ENCODE measurements at places on chromosomes 3 and 15.
A peak's percentile ranks its signal among the peaks of the same experiment; 100 is the strongest.

- no peak for DNase-seq
Measured at GRCh38 chr3:126573492-126574117, 14.9 kb upstream of the C3orf22 start.

GRCh38 chr3:72144773-72145505 lies 360.0 kb upstream of the PROK2 start:
- DNase-seq = no peak

GRCh38 chr3:129505341-129505740 lies 23.1 kb upstream of the RHO start:
- DNase-seq = no peak

DNA sequence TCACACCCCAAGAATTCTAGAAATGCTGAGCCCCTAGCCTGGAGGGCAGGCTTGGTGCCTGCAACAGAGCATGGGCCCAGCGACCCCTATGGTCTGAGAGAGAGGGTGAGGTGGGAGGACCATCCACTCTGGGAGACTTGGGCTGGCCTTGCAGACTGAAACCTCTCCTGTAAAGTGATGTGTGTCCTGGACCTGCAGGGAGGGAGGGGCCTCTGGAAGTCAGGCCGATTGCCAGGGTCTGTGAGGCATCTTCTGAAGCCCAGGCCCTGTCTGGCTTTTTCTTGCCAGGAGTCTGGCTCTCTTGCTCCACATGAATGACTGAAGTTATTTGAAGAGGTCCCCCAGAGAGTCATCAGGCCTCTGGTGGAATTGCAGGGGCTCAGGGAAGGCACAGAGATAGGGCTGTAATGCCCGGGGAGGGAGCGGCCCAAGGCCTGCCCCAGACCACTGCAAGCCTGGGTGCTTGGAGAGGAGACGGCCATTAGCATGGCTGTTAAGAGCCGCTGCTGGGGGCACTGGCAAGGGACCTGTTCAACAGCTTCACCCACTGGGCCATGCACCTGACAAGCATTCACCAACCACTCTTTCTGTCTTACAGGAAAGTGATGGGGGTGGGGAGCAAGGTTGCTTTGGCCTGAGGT lies 56.0 kb upstream of the CHRNA7 start:
- DNase-seq = no peak

DNA sequence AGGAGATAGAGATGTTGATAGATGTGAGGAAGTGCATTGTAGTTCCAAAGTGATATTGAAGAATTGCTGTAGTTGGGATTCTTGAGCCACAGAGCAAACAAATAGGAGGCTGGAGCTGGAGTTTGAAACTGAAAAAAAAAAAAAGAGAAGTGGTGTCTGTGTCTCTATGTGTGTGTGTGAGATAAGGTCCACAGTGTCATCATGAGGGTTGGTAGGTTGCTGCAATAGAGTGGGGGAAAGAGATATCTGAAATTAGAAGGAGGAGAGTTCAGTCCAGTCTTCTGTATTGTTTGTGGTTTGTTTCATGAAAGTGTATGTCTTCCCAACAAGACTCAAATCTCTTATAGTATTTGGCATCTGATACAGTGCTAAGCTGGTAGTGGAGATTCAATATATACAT lies 37.3 kb upstream of the CACNA1D start:
- DNase-seq = no peak

DNA sequence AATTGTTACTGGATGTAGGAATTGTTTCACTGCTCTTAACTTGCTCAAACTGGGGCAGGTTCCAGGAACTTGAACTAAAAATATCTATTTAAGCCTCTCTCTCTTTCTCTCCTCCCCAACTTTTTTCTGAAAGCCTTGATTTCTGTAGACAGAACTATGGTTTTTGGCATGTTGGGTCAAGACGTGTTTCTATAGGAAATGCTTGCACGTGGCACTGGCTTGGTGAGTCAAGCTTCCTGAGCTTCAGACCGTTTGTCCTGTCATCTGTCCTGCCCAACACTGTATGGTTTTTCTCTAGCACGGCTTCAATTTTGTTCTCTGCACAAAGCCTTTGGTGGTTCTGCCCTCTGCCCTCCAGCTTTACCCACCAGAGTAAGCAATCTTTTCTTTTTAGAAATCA lies 13.5 kb downstream of the EAF1 start:
- peak; percentile 49 for DNase-seq

- DNase-seq = no peak
Measured at GRCh38 chr15:80605591-80606150, 89.4 kb upstream of the ABHD17C start.

DNA sequence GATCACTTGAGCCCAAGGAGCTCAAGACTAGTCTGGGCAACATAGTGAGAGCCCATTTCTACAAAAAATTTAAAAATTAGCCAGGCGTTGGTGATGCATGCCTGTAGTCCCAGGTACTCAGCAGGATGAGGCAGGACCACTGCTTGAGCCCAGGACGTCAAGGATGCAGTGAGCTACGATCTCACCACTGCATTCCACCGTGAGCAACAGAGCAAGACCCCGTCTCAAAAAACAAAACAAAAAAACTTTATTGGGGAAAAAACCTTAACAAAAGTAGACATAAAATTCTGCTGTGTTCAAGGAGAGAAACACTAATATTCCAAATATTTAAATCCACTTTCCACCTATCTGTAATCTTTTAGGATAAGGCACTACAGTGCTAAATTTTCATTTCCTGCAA lies 20.8 kb downstream of the SETD2 start:
- DNase-seq = no peak

GRCh38 chr15:26391567-26392194 lies 381.2 kb downstream of the GABRB3 start:
- DNase-seq = no peak

DNA sequence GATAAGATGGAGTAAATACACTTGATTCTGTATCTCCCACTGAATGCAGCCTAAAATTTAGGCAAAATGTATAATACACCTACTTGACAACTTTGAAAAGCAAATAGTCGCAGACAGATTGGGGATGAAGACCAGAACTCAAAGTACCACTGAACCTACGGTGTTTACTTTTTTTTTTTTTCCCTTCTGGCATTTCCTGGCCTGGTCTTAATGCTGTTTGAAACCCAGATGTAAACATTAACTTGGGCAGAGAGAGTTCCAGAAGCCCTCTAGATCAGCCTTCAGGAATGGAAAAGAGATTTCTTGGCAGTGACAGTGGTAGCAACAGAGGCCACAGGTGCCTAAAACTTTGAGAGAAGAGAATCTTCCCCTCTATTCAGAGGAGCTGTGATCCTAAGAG lies 27.8 kb downstream of the ALPK3 start:
- no peak for DNase-seq

- DNase-seq = no peak
Measured at GRCh38 chr3:150083655-150084042, 113.0 kb upstream of the PFN2 start.

GRCh38 chr3:74535281-74535680 lies 79.2 kb downstream of the CNTN3 start:
- no peak for DNase-seq

- DNase-seq = peak; percentile 64
Measured at GRCh38 chr3:87436781-87437543, 160.6 kb upstream of the POU1F1 start.

GRCh38 chr3:119825820-119826219 lies 43.9 kb downstream of the NR1I2 start:
- no peak for DNase-seq

- DNase-seq = no peak
Measured at GRCh38 chr3:100606894-100607512, 2.4 kb upstream of the ADGRG7 start.

- DNase-seq = no peak
Measured at GRCh38 chr3:174815750-174816149, 43.4 kb upstream of the NAALADL2 start.

DNA sequence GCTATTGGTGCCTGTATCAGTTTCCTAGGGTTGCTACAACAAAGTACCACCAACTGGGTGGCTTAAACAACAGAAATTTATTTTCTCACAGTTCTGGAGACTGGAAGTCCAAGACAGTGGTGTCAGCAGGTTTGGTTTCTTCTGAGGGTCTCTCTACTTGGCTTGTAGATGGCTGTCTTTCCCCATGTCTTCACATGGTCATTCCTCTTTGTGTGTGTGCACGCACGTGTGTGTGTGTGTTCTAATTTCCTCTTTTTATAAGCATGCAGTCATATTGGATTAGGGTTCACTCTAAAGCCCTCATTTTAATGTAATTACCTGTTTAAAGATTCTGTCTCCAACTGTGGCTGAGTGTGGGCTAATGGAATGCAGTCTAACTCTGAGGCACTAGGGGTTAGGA lies 182.5 kb downstream of the SPATA16 start:
- no peak for DNase-seq

DNA sequence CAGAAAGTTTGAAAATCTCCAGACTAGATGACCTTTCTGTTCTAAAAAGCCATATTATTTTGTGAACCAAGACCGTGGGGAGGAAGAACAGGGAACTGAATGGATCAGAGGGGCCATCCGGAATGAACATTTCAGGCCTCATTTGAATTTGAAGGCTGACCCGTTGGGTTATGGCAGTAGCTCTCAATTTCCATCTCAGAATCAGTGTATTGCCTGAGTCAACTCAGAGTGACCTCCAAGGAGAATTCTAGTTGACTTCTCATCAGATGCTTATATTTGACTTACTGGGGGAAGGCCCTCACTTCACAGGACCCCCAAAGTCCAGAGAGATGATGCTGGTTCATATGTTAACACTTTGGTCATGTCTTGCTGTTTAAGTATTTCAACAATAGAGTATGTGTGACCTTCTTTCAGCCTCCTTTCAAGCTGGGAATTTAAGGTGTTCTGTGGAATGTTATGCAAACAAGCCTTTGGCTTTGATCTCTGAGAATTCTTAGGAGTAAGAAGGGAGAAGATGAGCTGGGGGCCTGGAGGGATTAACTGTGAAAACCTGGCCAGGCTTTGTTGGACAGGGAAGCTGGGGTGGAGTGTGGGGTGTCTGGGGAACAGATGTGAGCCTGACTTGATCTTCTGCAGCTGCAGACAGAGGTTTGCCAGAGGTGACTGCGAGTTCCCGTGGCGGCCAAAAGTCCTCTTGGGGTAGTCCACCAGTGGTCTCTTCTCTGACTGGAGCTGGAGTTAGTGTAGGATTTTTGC lies 111.2 kb upstream of the RGMA start:
- no peak for DNase-seq

DNA sequence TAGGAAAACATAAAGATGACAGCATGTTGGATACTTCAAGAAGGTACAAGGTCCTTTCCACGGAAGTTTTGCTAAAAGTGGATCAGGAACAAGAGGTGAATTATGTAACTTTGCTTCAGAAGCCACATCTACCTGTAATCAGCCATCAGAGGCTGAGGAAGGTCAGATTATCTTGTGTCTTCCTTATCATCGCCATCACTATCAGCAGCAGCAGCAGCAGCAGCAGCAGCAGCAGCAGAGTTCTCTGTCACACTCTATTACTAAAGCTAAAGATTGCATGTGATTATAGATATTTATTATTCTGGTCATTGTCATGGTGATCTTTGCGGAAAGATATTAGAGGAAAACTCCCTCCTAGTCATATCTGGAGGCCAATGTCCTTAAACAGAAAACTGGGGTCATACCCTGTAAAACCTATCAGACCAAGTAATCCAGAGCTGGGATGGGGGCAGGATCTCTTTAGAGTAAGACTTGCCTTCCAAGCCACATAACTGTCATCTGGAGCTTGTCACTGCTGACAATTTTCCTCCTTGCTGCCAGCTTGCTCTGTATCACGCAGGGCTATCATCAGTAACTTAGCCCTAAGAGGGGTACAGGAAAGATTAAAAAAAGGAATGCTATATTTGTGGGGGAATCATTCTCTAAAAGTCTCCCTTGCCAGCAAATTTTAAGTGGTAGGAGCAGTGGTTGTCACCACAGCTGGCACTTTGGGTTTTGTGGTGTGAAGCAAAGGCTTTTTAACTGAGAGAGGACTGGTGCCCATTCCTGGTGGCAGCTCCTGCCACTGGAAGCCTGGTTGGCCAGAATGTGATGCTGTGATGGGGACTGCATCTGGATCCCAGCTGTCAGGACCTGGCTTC lies 130.9 kb upstream of the RASGRP1 start:
- no peak for DNase-seq

DNA sequence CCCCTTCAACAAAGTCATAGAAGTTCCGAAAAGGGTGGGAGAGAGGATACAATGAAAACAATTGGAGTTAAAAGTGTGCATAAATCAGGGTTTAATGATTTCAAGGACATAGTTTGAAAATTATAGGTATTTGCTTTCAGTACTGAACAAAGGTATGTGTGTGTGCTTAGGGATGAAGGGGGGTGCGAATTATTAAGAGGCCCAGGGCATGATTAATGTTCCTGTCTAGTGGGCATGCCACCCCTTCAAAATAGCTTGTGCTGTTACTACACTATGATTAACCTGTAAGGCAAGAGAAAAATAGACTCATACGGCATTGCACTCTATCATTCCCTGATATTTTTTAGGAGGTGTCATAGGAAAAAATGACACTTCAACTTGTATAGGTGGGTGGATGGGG lies 731.6 kb downstream of the NAALADL2 start:
- no peak for DNase-seq

DNA sequence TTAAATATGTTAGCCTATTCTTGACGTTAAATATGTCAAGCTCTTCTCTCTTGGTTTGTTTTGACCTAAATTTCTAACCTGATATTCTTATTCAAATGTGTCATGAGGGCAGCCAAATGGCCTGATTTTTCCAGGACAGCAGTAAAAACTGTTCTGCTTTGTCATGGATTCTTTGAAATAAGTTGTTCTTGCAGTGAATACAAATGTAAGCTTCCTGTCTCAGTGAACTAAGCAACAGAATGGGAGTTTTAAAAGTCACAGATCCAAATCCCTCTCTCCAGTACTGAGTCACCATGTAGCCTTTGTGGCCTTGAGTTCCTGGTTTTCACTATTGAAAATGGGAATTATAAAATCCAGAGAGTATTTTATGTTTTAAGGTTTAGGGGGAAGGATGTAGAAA lies 301.8 kb downstream of the NLGN1 start:
- no peak for DNase-seq

GRCh38 chr3:195159117-195159813 lies 111.7 kb downstream of the XXYLT1 start:
- no peak for DNase-seq

DNA sequence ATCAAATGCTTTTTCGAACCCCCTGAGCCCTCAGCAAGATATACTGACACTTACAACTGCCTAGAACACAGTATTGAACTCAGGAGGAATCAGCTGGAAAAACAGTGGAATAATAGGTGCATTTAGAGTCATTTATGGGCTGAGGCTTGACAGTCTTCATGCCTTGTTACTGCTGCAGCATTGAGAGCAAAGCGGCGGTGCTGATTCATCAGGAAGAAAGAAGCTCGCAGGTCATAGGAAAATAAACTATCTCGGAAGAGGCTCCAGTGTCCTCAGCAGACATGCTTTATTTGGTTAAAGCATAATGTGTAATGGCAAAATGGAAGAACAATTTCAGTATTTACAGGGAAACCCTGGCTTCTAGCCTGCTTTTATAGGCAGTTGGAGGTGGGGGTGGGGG lies 30.1 kb upstream of the NEO1 start:
- no peak for DNase-seq
